Cardiac fibroblast (primary cell): ENCODE measurements at places on chromosomes 2 and 18.

- DNase-seq, result no peak
Observed at GRCh38 chr2:239895669-239896068, 129.5 kb downstream of the NDUFA10 start.

- peak; percentile 52 for DNase-seq
Observed at GRCh38 chr18:46283268-46283667, 179.1 kb downstream of the HAUS1 start.

DNA sequence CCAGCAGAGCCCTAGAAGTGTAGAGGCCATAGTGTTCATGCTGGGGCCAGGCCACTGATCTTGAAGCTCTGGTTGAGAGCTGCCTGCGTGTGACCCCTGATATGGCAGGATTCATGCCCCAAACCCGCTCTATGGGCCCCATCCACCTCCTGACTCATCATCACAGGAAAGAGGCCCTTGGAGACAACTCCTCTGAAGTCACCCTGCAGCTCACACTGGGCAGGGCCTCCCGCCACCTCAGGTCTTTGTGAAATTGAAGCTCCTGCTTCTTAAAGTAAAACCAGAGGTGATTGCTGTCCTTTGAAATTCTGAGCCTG lies 12.0 kb upstream of the TUBB6 start:
- DNase-seq, result peak; percentile 67

GRCh38 chr18:31596081-31596872 lies 4.6 kb downstream of the TTR start:
- DNase-seq, result no peak

DNA sequence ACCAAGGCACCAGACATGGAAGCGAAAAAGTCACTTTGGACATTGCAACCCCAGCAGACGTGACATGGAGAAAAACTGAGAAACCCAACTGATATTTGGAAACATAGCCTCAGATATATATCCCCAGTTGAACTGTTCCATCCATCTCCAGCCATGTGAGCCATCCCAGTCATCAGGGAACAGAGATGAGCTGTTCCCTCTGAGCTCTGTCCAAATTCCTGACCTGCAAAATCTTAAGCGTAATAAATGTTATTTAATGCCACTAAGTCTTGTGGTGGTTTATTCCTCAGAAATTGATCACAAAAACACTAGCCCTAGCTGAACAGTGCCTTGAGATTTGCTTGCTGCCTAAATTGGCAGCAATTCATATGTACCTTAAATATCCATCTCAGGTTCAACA lies 182.8 kb downstream of the NRP2 start:
- DNase-seq, result no peak

GRCh38 chr2:28547906-28548600 lies 52.2 kb downstream of the PLB1 start:
- DNase-seq, result no peak

GRCh38 chr2:130826821-130827501 lies 9.8 kb upstream of the ARHGEF4 start:
- DNase-seq, result no peak

DNA sequence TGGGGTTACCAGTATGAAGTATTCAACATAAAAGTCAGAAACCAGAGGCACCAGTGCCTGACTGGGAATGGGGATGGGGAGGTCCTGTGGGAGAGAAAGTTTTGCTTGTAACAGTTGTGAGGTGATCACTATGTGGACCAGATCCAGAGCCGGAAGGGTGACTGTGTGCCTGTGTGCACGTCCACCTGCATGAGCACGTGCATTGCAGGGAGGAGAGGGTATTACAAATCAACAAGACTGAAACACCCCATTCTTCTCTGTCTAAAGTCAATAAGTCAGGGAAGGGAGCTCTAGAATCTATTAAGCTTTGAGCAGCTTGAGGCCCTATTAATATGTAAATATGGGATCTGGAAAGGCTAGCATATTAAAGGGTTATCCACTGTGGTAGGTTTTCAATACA lies 241.0 kb upstream of the ACVR2A start:
- no peak for DNase-seq

GRCh38 chr18:75109819-75110218 lies 99.1 kb downstream of the PTGR3 start:
- DNase-seq, result no peak

- DNase-seq, result peak; percentile 90
Observed at GRCh38 chr2:46847185-46847710, 68.4 kb downstream of the MCFD2 start.

- DNase-seq, result peak; percentile 22
Observed at GRCh38 chr2:32741575-32741974, 113.7 kb downstream of the TTC27 start.

DNA sequence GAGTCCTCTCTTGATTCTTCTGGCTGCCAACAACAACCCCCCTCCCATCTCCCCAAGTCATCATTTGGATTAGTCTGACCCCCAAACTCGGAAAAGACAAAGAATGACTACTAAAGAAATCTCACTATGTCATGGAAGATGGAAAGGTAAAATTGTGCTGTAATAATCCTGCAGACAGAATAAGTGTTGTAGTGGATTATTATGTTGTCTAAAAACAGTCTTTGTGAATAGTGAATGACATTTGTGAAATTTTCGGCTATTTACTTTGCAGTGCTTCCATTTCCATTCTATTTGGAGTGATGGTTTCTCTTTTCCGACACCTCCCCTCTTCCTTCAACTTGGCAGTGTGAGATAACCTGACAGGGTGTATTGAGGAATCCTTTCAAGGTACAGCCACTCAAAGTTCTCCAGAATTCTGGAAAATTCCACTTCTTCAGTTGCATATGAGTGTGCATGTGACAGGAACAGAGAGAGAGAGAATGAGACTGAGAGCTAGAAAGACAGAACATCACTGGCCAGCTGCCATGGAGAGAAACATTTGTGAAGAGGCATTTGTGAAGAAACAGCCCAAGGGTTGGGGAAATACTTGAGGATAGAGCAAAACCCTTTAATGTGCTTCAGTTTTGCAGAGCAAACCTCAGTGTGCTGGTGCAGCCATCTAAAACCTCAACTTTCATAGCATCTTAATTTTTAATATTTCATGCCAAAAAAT lies 141.9 kb upstream of the DLX2 start:
- peak; percentile 28 for DNase-seq

DNA sequence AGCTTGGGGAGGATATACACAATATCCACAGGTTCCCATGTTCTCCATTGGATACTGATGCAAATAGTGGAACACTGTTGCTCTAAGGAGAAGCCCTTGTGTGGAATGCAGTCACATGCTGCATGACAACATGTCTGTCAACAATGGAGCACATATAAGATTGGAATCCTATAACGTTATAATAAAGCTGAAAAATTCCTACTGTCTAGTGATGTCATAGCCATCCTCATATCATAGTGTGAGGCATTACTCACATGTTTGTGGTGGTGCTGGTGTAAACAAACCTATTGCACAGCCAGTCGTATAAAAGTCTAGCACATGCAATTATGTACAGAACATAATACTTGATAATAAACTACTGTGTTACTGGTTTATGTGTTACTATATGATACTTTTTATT lies 394.7 kb downstream of the FBXO15 start:
- DNase-seq, result peak; percentile 33

GRCh38 chr2:24261441-24261840 lies 86.6 kb downstream of the FAM228A start:
- no peak for DNase-seq

GRCh38 chr2:241052677-241053360 lies 49.3 kb downstream of the MTERF4 start:
- no peak for DNase-seq

GRCh38 chr18:60347526-60348045 lies 25.0 kb downstream of the MC4R start:
- DNase-seq, result no peak

DNA sequence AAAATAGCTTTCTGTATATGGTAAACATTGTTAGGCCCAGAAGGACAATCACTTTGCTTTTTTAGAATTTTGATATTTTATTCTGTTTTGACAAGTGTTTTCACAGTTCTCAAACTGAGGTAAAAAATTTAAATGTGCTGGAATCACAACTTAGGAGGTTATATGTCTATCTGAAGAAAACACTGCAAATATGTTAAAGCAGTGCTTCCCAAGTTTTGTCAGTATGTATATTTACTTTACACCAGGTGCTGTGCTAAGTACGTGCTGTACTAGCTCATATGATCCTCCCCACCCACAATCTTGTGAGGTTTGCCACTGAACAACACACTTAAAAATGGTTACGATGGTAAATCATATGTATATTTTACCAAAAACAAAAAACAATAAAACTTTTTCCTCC lies 124.2 kb downstream of the CABYR start:
- DNase-seq, result no peak

DNA sequence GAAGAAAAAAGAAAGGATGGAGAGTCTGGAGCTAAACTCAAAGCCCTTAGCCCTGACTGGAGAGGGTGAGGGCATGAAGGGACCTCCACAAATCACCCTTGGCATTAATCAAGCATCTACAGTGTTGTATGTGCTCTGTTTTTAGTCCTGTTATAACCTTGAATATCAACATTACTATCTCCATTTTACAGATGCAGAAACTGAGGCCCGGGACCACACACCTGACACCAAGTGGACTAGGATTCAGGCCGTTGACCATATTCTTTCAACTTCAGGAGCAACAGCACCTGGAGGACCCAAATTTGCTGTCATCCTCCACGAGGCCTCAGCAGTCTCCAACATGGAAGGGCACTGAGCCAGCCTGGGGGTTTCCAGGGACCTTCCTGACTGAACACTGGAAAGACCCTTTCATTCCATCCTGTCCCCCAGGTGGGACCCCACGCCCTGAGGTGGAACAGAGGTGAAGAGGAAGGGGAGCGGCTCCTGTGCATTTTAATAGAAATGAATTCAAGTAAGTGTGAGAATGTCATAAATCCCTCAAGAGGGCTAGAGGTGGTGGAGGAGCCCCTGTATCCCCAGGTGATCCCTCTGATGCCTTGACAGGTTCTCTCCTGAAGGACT lies 41.0 kb downstream of the SERTAD2 start:
- no peak for DNase-seq

- peak; percentile 49 for DNase-seq
Observed at GRCh38 chr2:62467475-62468321, 38.3 kb downstream of the TMEM17 start.

DNA sequence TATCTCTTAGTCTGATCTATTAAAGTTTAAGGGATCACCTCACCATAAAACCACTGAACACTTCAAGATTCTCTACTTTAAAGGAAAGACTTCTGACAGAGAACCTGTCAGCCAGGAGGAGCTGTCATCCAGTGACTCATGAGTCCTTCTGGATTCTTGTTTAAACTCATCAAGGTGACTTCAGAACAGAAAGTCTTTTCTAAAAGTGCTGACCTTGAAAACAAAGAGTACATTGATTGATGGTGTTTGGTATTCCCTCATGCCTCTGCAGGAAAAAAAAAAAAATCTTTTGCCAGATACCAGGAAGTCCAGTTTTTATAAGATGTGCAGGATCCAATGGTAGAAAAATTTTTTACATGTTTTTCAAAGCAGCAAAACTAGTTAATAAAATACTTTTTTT lies 12.3 kb downstream of the DSG2 start:
- DNase-seq, result no peak

DNA sequence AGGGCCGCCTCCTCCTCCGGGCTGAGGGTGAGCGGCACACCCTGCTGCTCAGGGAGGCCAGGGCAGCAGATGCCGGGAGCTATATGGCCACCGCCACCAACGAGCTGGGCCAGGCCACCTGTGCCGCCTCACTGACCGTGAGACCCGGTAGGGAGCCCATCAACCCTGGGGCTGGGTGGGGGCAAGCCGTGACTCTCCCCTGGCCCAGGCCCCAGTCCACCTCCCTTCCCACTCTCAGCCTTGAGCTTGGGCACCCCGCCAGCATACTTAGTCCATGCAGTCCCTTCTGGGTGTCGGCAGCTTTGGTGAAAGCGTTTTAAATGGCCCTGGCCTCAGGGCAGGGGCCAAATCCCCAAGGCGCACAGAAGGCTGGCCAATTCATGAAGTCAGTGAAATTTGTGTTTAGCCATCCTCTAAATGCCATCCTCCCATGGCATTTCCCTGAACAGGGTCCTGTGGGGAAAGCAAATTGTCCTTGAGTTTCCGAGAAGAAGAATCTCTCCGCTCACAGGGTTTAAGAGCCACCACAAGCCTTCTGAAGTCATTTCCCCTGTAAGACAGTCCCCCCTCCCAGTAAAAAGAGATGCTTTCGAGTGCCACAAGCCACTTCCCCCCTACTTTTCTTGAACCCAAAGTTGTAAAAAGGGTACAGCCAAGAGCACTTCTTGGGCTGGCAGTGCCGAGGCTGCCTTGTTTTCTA lies 17.2 kb downstream of the SPEG start:
- peak; percentile 29 for DNase-seq

DNA sequence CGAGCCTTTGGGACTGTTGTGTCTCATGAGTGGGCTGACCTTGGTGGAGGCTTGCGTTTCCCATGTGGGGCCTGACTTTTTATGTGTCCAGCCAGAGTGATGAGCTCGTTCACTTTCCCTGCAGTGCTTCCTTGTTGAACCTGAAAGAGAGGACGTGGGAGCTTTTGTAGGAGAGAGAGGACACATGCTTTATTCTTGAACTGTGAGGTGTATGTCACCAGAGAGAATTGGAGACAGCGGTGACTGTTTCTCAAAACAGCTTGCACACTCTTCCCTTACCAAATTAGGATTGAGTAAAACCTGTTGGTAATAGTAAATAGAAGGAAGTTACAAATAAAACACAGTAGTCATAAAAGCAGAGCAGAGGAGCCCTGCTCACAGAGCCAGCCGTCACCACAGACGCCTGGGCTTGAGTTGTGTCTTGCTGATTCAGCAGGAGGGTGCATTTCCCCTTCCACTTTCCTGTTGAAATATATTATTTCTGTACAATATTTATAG lies 60.7 kb downstream of the INPP4A start:
- DNase-seq, result no peak

- DNase-seq, result no peak
Observed at GRCh38 chr2:46699934-46700256, 215.7 kb downstream of the MCFD2 start.

DNA sequence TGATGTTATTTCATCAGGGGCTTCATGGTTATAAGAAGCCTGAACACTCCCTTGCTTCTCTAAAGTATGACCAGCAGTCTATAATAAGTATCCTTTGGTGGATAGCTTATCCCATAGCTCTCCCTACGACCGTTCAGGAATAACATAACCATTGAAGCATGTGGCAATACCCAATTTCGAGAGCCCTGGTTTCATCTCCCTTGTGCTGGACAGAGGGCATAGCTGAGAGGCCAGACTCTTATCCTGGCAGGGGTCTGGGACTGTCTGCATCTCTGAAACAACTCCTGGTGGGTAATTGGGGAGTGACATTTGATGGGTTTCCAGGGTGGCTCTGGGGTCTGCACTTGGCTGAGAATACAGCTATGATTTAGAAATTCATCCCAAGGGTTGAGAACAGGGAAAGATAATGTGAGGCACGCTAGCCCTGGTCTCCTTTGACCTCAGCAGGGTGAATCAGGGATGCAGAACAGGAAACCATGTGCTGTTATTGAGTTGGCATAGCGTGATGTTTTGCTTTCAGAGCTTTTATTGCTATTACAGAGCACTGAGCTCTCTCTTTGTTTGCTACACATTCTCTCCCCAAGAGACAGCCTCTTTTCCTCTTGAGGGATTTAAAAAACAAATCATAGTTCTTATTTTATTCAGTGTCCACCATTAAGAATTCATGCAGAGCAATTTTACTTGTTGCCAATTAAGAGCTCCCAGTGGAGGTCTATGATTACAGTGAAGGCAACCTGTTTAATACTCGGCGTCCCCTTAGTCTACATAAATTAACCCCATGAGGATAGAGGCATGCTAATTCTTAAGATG lies 274.5 kb downstream of the NCKAP5 start:
- no peak for DNase-seq

GRCh38 chr18:3867864-3868311 lies 417.9 kb downstream of the TGIF1 start:
- peak; percentile 50 for DNase-seq

GRCh38 chr2:159775021-159775420 lies 23.0 kb downstream of the CD302 start:
- DNase-seq, result no peak
